ENCODE measurements at places on chromosomes 11 and 22.

GRCh38 chr11:9613118-9613829, 39.8 kb downstream of the WEE1 start:
- DNase-seq = peak; percentile 94

GRCh38 chr11:104649002-104649401, 249.3 kb downstream of the CASP12 start:
- no peak for DNase-seq

DNA sequence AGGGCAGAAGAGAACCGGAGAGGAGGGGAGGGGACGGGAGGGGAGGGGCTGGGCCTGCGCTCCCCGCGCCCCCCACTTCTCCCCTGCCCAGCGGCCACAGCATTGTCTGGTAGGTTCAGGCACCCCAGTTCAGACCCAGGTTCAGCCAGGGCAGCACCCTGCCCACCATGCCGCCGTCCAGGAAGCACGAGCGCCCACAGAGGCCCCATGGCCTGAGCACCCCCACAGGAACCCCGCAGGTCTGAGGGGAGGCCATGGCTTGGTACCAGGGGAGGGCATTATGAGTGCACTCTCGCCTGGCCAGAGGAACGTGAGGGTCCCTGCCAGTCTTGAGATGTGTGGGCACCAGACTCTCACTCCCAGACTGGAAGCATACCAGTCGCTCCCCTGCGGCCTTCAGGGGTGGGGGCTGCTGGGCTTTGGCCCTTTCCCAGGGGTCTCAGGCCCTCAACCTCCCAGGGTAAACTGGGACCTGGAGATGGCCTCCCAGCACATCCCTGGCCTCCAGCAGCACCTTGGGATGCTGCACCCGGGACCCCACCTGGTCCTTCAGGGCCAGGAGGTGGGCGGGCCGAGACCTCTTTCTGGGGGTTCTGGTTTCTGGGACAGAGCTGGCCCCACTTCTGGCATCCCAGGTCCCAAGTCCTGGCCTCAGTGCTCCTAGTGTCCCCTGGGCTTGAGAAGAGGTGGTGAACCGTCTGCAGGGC, 597 bp upstream of the PLXNB2 start:
- DNase-seq = no peak

DNA sequence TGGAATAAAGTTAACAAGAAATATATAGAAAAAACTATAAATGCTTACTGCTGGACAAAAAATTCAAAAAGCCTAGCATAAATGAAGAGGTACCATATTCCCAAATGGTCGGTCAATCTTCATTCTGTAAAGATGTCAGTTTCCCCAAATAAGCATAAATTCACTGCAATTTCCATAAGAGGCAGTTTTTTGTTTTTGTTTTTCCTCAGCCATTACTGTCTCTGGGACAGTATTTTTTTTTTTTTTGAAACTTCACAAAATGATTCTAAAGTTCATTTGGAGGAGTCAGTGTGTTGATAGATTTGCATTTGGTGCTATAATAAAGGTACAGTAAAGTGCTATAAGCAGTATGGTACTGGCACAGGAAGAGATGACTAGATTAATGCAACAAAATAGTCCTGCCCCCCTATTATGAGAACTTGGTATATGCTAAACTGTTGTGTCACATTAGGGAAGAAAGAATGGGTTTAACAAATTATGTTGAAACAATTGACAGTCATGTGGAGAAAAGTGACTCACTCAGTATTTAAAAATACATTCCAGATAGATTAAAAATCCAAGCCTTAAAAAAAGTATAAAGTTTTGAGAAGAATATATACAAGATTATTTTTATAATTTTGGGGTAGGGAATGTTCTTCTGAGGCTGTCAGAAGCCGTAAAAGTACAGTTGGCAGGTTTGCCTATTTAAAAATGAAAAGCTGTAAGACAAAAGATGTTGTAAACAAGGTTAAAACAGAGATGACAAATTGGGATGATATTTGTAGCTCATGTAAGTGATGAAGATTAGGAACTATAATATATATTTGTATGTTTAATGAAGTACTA, 2.6 kb upstream of the FTH1 start:
- DNase-seq = no peak

- no peak for DNase-seq
Observed at GRCh38 chr22:30304495-30305244, 15.4 kb upstream of the CASTOR1 start.

DNA sequence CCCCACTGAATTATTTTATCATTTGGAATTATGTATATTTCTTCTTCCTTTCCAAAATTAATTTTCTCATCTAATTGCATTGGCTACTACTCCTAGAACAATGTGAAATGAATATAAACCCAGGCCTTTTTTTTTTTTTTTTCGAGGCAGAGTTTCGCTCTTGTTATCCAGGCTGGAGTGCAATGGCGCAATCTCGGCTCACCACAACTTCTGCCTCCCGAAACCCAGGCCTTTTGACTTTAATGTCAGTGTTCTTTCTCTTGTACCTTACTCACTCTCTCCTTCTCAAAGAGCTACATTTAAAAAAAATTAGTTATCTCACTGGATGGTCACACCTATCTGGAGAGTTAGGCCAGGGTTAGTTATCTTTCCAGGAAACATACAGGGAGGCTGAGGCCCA, 35.3 kb upstream of the LRRC32 start:
- no peak for DNase-seq

DNA sequence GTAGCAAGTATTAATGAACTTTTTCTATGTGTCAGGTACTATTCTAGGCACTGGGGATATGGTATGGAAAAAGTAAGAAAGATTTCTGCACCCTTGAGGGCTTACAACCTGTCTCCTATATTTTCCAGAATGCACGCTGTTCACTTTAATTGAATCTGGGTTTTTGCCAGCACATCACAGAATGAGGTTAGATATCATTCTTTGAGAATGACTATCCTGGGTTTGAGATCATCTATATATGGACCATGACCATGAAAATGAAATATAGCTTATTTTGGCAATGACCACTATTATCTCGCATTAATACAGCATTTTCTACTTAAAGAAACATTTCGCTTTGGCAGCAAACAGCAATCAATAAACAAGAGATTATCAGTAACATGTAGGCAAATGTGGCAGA, 46.9 kb downstream of the C11orf71 start:
- DNase-seq = no peak

GRCh38 chr11:111368285-111368560, 10.9 kb downstream of the POU2AF1 start:
- DNase-seq = no peak

- DNase-seq = no peak
Observed at GRCh38 chr11:606245-606644, 9.5 kb downstream of the IRF7 start.

DNA sequence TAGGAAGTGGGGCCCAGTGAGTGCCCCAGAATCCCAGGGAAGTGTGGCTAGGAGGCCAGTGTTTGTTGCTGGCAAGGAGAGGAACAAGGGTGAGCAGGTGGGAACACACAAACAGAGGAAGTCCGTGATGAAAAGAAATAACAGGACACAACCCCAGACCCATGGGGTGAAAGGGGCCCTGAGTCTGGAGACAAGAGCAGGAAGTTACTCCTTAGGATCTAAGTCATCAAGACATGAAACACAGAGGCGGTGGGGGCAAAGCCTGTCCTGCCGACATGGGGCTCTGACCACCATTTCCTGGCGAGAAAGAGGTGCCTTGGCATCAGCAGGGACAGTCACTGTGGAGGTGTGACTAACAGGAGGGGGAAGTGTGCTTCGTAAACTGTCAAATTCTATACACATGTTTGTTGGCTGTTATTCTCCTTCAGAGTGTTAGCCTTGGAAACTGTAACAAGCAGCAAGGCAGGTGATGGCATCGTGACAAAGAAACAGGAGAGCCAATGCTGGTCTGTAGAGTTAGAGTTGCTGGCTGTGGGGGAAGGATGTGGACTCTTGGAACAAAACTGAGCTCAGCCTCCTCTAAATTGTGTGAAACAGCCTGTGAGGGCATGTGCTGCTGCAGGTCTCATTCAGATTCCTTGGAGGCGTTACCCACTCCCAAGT, 21.7 kb downstream of the CHST1 start:
- no peak for DNase-seq

GRCh38 chr11:59801160-59801706, 9.3 kb downstream of the MRPL16 start:
- no peak for DNase-seq

DNA sequence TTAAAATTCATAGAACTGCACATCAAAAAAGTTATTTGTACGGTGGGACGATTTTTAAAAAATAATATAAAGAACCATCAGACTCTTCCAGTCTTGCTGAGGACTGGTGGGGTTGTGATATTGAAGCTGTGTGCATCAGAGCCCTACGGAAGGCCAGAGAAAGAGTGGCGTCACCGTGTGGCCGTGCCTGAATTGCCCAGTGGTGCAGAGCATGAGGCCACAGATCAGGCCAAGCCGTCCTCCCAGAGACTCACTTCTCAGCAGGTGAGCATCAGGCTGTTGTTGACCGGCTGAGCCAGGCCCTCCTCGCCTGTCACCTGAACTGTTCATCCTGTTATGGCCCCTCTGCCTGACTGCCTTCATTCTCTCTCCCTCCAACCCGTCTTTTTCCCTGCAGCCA, 1013.9 kb downstream of the TBC1D22A start:
- DNase-seq = no peak

DNA sequence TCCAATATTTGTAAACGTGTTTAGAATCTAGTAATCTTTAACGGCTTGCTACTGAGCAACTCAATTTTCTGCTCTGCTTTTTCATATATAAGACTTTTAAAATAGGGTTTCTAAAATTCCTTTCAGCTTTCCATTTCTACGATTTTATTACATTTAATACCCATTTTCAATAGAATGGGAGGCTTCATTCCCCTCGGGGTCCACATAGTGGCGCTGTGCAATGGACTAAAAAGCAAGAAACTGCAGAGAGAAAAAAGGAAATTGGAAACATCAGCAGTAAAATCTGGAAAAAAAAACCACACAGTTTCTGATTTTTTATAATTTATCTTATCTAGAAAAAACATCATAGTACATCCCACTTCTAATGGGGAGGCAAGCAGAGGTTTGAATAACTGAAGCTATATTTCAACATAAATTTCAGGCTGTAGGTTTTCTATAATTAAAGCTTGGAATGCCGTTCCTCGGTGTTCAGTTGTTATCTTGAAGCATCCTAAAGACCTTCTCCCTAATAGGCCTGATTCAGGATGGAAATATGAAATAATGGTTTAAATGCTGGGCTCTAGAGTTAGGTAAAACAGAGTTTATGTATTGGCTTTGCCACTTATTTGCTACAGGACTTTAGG, 18.7 kb upstream of the JHY start:
- no peak for DNase-seq

DNA sequence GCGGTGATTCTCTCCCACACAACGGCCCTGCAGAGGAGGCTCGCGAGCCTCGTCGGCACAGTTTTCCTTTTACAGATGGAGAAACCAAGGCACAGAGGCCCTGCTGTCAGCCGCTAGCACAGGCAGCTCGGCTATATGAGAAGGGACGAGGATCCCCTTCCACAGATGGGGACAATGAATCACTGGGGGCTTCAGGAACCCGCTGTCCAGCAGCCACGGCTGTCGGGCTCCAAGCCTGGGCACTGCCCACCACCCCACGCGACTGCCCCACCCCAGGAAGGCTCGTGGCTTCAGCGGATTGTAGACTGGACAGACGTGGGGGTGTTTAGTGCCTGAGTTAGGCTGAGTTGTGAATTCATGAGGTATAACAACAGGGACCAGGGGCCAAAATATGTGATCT, 17.2 kb upstream of the FGF3 start:
- no peak for DNase-seq

GRCh38 chr22:36328635-36329253, 59.0 kb downstream of the MYH9 start:
- DNase-seq = no peak

- no peak for DNase-seq
Observed at GRCh38 chr11:115345361-115345760, 158.9 kb downstream of the CADM1 start.

DNA sequence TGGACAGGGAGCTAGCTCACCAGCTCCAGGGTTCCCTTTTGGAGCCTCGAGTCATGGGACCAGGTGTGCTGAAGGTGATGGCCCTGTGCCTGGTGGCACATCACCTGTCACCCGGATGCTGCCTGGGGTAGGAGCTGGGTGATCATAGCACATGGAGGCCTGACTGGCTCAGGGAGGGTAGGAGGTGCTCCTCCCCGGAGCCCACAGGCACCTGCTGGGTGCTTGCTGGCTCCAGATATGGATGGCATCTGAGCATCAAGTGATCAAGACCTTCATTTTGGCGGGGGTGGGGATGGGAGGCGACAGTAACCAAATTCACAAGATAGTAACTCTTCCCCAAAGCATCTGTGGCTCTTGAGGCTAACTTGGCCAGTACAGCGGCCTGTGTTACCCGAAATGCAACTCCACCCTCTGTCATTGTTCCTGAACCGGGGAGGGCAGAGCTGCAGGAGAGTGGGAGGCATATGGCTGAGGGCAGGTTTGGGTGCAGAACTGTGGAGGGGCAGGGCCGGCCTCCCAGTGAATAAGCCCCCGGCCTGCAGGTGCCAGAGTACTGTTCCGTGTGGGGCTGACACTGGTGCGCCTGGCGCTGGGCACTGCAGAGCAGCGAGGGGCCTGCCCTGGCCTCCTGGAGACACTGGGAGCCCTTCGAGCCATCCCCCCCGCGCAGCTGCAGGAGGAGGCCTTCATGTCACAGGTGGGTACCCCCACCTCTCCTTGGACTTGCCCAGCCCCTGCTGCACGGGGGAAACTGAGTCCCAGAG, 4.7 kb downstream of the TBC1D10C start:
- DNase-seq = no peak

- no peak for DNase-seq
Observed at GRCh38 chr11:129894278-129895125, 876 bp downstream of the NFRKB start.

Measured in type B pancreatic cell (in vitro differentiated cells).